NCI-H187 (cell line): ENCODE measurements at places on chromosomes 5 and 9.
A peak's percentile ranks its signal among the peaks of the same experiment; 100 is the strongest.

DNA sequence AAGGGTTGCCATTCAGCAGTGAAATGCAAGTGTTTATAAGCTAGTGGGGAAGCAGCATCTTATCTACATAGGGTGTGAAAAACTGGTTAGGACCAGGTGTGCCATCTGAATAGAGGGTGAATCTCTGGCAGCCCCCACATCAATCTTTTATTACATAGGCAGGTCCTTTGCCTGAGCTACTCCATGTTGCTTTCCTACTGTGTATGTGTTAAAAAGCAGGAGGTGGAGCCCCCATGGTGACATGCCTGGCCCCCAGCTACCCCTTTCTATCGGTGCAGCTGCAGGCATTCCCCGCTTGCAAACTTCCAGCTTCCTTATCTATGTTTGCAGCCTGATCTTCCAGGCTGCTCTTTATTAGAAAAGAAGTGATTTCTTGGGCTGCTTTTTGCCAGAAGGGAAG, 353.5 kb downstream of the SPATA31D1 start:
- DNase-seq = no peak

- no peak for DNase-seq
Measured at GRCh38 chr5:125044491-125045282, 298.2 kb upstream of the ZNF608 start.

- DNase-seq = no peak
Measured at GRCh38 chr5:25488119-25488518, 843.3 kb upstream of the CDH10 start.

GRCh38 chr5:79269733-79270166, 33.8 kb downstream of the JMY start:
- DNase-seq = no peak

DNA sequence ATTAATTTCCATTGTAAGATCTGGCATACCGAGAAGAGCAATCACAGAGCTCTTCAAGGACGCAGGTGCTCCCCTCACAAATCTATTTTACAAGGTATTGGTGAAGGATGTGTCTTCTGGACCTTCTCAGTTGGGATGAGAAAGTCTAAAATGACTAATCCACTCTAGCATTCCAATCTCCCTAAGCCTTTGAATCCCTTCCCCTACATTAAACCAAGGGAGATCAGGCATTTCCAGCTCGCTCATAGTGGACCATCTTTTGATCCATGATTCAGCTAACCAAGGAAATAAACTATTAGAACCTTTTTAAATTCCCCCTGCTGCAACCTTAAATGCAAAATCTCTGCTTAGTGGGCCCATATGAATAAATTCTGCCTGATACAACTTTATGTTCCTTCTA, 95.9 kb upstream of the FBN2 start:
- DNase-seq = no peak

DNA sequence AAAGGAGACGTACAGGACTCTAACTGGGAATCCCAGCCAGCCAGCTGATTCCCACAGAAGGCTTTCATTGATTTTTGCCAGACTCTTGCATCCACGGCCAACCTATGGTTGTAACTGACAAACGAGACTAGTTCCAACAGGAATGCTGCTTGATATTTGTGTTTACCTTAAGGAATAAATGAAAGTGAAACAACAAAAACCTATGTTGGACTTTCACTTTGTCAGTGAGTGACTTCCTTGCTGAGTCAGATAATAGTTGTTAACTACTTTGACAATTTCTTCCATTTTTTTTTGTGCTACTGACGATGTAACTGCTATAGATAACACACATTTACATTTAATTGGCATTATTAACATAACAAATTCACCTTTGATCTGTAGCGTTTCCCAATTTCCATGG, 63.4 kb upstream of the LRRTM2 start:
- DNase-seq = no peak

DNA sequence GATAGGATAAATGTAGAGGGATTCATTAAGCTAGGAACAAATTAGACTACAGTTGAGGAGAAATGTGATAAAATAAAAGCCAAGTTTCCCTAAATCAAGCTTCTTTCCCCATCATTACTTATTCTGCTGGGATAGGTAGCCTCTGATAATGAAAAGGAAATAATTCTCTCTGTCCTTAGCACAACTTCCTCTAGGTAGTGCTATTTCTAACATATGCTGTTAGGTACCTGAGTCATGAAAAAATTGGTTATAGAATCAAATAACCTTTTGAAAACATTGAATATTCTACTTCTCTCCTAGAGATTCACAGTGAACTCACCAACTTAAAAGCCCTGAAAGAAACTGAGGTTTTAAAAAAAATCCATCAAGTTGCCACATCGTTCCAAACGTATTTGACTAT, 1793.1 kb downstream of the EFNA5 start:
- DNase-seq = no peak

- no peak for DNase-seq
Measured at GRCh38 chr5:155556700-155557099, 543.1 kb downstream of the KIF4B start.

GRCh38 chr9:69895659-69896058, 75.0 kb downstream of the CFAP95 start:
- no peak for DNase-seq

DNA sequence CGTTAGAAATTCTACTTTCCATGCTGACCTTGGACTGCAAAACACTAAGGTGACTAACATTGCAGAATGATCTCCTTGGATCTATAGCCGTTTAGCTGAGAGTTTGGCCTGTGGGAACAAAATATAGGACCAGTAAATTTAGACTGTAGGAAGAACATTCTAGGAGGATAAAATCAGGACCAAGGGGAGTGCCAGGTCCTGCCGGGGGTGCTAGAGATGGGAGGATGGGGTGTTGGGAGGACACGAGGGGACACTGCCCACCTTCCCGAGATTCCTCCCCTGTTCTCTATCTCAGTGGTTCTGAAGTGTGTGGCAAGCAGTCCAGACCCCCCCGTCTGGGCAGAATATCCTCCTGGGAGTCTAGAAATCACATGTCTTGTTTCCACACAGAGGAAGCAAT, 445.2 kb downstream of the ZSWIM6 start:
- DNase-seq = no peak

DNA sequence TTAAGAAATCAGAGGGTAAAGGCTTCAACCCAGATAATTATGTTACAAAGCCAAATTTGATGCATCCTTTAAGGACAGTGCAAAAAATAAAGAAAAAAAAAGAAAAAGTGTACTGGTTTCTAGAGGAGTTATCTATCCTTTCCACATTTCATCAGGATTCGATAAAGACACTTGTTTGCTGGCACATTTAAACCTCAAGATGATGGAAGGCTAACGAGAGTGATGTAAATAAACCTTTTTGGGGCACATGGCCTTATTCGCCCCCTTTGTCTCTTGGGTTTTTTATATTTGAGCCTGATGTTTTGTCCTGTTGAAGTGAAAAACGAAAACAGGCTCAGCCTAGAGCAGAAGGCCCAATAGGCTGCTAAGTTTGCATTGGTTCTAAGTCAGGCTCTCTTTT, 416.5 kb downstream of the TAF11L14 start:
- no peak for DNase-seq

GRCh38 chr9:130138791-130139190, 33.4 kb upstream of the NCS1 start:
- peak; percentile 68 for DNase-seq

DNA sequence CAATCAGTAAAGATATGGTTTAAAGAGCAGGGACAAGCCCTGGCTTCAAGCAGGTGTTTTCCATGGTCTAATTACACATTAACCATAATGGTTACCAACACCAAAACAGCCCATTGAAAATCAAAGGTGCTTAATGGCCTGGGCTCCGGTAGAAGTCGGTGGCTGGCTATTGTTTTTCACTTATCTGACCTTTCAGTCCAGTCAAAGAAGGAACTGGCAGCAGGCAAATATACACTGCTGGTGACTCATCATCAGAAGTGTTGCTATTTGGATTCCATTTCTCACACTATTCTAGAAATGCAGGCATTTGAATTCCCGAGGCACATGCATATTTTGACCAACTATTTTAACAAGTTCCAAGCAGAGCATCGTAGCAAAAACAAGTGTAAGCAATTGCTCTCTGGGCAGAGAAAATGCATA, 26.3 kb upstream of the GABRP start:
- DNase-seq = no peak

GRCh38 chr5:151318850-151319732, 15.5 kb upstream of the SLC36A3 start:
- peak; percentile 16 for DNase-seq

DNA sequence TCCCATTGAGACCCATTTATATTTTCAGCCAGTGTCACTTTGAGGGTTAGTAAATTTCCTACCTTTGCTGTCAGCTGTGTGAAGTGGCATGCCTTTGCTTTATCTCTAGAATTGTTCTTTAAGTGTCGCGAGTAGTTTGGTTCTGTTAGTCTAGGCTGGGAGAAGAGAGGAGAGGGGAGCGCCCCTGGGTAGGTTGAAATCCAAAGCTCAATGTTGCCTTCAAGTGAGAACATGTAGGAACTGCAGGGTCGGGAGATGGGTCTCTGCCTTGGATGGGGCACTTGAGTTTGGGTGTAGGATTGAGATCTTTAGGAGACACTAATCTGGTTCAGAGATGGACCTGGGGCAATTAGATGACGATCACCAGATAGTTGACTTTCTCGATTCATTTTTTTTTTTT, 46.3 kb downstream of the STC2 start:
- DNase-seq = no peak

DNA sequence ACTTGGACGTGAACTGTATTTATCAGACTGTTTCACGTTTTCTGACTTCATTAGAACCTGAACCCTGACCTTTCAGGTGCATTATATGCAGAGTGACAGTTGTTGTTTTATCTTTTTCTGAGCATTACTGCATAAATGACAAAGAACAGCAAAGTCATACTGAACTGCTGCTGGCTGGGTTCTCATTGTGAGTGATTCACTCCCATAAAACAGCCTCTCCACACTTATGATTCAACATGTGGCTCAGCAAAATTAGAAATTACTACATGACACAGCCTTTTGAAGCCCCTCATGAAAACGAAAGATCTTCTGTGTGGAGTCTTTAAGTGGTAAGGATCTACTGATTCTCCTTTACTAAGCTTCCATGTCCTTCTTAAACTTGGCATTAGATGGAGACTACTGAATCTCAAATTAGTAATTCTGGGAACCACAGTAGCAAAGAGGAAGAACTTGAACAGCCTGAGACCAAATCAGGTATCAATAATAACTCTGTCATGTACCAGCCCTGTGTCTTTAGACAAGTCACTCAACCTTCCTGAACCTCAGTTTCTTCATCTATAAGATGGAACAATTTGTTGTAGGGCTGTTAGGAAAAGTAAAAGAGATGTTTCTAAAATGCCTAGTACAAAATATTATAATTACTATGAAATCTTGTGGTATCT, 172.3 kb upstream of the GNA14 start:
- DNase-seq = no peak

DNA sequence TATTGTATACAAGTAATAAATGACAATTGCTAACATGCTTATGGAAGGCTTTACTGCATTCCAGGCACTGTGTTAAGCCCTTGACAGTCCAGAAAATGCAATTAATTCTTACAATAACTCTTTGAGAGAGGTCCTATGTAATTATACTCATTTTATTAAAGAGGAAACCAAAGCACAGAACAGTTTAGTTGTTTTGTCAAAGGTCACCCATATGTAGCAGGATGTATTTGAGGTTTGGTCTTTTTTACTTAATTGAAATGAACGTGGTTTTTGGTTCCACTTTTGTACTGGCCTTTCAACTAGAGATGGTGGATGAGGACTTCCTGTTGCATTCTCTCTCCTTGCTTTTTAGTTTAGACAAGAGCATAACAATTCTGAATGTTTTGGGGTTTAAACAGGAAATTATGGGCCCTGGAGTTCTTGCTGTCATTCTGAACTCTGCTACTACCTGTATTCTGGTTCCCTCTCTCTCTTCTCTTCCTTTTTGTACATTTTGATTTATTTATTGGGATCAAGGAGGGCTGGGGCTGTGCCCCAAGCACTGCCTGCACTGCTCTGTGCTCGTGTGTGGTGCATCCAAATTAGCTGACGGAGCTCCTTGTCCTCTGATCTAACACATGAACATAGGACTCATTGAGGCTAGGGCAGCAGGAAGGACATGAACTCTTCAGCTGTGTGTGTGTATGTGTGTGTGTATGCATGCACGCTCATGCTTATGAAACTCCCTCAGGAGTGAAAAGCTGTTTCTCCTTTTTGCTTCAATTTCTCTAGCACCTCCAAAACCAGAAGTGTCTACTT, 47.4 kb downstream of the SLC28A3 start:
- DNase-seq = no peak

- DNase-seq = peak; percentile 93
Measured at GRCh38 chr5:125198270-125198974, 452.0 kb upstream of the ZNF608 start.

DNA sequence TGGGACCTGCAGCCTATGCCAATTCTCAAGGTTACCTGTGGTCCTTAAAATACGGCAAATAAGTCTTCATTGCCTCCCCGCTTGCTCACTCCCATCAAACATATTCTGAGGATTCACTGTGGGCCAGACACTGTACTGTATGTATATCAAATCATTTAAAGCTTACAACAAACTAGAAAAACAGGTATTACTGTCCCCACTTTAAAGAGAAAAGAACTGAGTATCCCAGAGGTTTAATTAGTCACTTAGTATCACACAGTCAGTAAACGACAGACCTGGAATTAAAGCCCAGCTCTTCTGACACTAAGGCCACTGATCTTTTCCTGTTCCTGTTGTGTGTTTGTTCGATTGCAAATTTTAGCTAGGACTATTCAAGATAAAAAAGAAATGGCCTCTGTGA, 248.2 kb downstream of the ACTL7B start:
- DNase-seq = no peak

GRCh38 chr5:178515776-178516503, 74.3 kb downstream of the COL23A1 start:
- no peak for DNase-seq

DNA sequence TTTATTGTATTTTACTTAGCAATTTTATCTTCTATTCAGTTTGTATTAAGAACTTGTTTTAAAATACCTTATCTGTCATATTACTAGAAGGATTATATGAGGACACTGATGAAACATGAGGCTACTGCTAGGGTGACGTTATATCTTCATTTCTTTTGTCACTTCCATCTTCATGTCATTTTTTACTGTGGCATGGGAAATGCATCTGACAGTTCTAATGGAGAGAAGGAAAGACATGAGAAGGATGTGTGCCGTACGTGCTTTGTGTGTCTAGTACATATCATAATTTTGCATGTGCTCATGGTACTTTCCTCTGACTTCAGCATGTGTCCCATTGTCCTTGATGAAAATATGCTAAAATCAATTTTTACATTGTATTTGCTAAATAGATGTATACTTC, 258.2 kb downstream of the PTPRD start:
- DNase-seq = no peak

DNA sequence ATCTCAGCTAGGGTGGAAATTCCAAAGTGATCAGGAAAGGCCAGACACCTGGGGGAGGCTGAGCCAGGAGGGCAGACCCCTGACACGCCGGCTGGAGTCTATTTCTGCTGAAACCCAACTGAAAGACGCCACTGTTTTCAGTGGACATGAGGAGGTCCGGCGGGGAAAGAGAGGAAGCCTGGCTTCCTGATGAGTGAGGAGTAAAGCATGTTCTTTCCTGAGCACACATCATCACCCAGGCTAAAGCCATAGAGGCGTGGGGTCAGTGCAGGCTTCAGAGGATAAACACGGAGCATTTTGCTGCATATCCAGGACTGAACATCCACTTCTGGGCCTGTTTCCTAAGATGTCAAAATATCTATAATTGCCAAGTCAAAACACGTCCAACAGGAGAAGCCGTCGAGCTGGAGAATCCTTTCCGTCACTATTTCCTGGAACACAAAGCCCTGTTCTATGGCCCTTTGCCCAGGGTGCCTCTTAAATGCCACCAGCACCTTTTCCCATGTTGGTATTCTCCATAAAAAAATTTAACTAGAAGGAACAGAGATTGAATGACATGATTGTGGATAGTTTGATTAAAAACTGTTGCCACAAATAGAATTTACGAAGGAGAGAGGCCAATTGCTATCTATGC, 597.9 kb upstream of the ADAMTS16 start:
- DNase-seq = no peak

- DNase-seq = no peak
Measured at GRCh38 chr5:52784737-52785136, 3.0 kb upstream of the ITGA1 start.
